ENCODE measurements at places on chromosomes 13 and 19.

DNA sequence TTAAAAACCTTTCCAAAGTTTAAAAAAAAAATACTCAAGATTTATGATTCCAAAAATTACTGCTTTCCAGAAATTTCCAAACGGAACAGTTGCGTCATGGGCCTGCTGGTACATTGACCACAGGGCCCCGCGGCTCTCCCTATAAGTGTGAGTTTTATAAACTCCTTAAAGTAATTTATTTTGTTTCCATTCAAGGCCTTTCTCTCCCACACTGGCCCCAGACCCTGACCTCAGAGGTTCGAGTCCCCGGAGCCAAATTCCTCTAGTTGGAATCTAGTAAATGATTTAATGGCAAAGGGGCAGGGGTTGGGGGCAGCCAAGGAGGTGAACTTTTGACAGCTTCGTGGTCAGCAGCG is 97.5 kb downstream of the INSR start:
- no peak for DNase-seq

- DNase-seq, result no peak
Measured at GRCh38 chr13:25684491-25684890, 312.7 kb downstream of the ATP8A2 start.

DNA sequence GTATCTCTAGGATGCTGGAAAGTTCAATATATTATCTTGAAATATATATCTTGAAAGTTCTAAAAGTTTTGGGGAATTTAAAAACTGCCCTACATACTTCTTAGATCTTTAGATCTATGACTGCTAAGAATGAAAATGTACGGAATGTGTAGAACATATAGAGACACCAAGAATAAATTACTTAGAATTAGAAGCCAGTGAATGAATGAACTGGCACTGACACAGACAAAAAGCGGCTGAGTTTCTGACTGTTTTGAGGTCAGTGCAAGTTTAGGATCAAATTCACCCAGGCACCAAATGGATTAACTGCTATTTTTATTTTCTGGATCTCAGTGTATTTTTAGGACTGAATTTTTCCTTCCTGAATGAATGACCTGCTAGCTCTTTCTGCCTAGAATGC is 411.2 kb downstream of the KCTD12 start:
- no peak for DNase-seq

DNA sequence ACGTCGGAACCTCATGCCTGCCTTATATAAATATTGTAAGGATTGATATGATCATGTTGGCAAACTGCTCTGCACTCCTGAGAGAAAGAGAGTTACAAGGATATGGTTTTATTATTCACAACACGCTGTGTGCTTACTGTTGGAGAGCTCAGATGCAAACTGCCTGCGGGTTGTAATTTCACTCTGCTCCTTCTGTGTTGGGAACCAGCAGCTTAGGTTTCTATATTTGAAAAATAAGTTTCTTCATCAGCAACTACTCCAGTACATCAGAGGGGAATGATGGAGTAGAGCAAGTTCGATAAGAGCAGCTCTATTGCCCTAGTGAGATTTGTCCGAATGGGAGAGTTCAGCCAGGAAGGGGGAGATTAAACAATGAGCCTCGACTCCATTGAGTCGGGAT is 106.9 kb upstream of the UBL3 start:
- DNase-seq, result no peak

DNA sequence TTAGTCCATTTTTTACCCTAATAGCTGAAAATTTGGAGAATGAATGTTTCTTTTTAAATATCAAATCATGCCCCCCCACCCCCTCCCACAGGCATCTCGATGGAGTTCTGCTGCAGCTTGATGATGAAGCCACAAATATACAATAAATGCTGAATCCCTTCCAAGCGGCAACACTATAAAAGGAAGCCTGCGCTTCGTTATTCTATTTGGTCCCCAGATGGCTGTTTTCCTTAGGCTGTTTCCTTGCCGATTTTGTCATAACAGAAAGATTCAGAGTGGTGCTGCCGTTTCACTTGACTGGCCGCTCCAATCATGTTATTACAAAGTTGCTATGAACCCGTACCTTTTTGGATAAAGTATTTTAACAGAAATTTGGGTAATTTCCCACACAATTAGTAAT is 79.5 kb downstream of the MYO16 start:
- DNase-seq, result no peak

DNA sequence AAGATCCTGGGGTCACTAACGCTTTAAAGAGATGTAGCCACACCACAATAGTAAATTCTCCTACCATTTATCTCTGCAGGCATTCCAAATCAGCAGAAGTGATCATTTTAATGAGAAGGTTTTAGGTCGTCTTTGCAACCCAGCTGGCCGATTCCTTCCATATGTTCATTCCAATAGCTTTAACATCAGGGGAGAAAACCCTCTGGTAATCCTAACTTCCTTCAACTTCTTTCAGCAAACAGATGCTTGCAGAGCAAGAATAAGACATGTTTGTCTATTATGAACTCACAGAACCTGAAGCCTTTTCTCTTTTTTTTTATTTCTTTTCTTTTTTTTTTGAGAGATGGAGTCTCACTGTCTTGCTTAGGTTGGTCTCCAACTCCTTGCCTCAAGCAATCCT is 498.6 kb upstream of the SLITRK1 start:
- no peak for DNase-seq

GRCh38 chr19:47158367-47158791 is 27.7 kb downstream of the SAE1 start:
- no peak for DNase-seq

DNA sequence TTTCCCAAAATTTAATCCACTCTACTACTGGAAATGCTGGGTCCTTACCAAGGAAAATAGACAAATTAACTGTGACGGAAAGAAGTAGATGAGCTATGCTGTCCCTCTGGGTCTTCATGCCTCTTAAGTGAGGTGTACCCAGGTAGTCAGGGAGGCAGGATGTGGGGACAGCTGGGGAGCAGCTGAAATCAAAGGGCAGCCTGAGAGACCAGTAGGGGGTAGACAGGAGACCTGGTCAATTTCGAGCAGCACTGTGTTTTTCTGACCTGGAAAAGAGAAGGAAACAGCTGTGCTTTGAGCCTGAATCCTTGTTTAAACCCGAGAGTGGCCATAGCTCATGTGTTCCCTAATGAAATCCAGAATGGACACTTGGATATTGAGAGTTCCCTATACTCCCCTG is 587.3 kb downstream of the EFNB2 start:
- DNase-seq, result no peak

GRCh38 chr13:113495494-113496210 is 5.1 kb upstream of the DCUN1D2 start:
- no peak for DNase-seq

DNA sequence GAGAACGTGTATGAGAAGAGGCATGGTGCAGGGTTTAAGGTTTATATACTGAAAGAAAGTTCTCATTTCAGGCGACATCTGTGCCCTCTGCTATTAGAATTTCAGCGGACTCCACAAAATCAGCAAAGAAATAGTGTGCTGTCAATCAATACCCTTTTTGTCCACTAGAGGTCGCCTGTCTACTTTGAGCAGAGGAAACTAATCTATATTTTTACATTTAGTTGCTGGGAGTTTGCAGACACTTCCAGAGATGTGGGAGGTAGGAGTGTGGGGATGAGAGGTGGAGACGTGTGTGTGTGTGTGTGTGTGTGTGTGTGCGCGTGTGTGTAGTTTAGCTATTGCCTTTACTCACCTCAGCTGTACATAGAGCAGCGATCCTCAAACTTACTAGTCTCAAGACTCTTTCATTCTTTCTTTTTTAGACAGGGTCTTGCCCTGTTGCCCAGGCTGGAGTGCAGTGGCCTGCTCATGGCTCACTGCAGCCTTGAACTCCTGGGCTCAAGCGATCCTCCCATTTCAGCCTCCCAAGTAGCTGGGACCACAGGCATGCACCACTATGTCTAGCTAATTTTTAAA is 9.7 kb downstream of the INAFM1 start:
- no peak for DNase-seq

DNA sequence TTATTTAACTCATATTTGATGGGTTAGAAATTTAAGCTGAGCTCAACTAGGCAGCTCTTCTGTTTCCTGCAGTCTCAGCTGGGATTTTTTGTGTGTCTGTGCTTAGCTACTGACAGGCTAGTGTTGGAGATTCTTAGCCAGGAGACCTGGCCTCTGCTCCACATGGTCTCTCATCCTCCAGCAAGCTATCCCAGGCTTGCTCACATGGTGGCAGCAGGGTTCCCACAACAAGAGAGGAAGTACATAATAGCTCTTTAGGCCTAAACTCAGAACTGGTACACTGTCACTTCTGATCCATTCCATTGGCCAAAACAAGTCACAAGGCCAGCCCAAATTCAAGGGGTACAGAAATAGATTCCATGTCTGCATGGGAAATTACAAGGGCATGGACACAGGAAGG is 406.2 kb downstream of the SUCLA2 start:
- DNase-seq, result no peak

DNA sequence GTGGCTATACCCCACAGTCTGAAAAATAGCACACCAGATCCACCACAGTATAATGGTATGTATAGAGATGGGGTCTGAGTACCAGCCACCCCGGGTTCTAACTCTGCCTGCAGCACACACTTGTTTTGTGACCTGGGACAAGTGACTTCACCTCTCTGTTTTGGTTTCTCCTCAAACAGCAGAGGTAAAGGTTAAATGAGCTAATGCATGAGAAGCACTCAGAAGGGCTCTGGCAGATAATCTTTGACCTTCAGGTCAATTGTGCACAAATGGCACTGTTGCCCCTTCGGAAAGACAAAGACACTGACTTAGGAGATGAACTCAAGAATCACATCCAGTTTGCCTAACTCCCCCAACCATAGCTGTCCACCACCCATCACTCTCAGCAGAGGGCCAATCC is 7.7 kb downstream of the ZC3H4 start:
- no peak for DNase-seq

DNA sequence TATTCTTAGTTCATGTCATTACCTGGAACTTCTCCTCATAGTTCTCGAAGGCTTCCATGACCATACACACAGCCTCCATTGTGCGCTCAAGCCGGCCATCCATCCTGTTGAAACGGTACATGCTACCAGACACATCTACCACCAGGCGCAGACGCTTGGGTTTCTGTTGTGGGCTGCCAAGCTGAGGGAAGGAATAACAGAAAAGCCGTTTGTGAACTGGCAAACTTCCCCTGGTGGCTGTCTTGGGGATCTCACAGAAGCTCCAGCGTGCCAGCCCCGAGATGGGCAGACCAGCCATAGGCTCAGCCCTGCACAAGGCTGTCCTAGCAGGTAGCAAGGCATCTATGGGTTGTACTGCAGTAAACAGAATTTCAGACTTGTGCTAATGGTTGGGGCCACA is 130.1 kb downstream of the RGCC start:
- no peak for DNase-seq

GRCh38 chr13:110250258-110250891 is 56.6 kb downstream of the COL4A1 start:
- DNase-seq, result no peak
